ENCODE measurements at places on chromosomes 6 and 20.

DNA sequence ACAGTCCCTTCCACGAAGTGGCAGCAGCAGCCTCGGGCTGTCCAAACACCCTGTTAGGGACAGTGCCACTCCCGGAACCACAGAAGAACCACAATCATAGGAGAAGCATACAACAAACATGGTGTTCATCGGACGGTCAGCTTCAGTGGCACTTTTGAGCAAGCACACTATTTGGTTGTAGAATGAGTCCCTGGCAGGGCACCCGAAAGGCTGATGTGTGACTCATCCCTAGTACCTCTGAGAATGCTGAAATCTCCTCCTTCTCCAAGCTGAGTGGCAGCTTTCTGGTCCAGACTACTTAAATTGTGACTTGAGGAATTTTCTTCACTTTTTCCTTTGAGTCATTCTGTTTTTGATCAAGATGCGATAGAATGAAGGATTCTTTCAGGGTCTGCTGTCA is 282.5 kb downstream of the ESR1 start:
- no peak for DNase-seq

DNA sequence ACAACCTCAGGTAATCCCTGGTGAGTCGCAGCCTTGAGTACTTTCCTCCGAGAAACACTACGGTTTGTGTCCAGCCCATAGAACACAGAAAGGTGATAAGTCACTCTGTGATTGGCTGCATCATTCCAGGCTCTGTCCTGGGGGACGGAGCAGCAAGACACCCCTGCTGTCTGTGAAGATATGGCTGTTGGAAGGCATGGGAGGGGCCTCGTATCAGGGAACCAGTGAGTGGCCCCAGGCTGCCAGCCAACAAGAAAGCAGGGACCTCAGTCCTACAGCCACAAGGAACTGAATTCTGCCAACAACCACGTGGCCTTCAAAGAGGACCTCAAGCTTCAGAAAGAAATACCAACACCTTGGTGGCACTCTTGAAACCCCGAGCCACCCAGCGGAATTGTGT is 6.4 kb upstream of the EEF1A2 start:
- DNase-seq, result no peak

GRCh38 chr6:106287215-106287614 is 38.3 kb downstream of the ATG5 start:
- no peak for DNase-seq

DNA sequence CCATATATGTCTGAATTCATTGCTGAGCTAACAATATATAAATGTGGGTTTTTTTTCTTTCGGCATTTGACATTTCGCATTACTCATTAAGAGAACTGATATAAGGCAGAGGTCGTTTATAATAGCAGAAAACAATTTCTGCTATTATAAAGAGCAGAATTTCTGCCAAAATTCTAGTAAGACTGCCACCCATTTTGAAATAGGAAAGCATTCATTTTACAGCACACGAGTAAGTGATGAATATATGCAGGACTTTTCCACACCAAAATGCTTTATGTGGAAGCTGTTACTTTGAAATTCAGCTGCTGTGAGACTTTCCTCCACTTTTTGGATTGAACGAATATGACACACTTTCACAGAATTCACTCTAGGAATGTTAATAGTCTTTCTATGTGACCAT is 610.9 kb upstream of the MAN1A1 start:
- no peak for DNase-seq

GRCh38 chr6:29961966-29962365 is 19.6 kb downstream of the HLA-A start:
- no peak for DNase-seq

DNA sequence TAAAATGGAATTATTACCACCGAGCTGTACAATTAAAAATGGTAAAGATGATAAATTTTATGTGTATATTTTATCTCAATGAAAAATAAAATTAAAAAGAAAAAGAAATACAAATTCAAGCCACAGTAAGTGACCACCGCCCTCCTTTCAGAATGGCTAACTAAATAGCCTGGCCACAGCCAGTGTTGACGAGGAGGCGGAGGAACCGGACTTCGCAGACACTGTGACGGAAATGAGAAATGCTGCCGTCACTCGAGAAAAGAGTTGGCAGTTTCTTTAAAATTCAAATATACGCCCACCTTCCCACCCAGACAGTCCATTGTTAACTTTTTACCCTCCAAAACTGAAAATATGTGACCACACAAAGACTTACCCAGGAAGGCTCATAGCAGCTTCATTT is 50.0 kb downstream of the FOXF2 start:
- no peak for DNase-seq

DNA sequence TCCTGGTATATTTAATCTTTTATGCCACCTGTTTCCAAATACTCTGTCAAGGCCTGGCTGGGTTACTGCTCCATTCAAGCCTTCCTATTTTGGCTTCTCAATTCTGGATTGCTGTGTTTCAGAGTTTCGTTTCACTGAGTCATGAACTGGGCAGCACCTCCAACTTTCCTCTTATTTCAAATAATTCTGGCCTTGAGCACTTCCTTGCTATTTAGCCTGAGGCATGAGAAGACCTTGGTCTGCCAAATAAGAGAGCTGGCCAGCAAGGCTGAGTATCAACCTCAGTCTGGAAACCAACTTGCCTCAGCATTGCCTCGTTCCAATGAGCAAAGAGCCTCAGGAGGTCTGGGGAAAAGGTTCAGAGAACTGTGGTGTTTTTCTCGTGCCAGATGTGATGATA is 66.6 kb downstream of the TNFAIP3 start:
- DNase-seq, result no peak

DNA sequence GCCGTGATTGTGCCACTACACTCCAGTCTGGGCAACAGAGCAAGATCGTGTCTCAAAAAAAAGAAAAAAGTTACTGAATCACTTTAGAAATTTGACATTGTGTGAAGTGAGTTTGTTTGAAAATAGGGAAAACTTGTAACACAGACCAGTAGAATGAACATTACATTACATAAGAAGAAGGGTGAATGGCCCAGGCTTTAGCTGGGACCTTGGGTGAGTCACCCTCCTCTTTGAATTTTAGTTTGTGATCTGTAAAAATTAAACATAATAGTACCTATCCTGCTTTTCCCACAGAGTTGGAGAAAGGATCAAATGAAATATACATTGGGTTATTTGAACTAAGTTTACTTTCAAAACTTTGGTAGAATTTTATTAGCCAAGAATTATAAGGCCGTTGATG is 56.3 kb downstream of the KCNS1 start:
- no peak for DNase-seq

DNA sequence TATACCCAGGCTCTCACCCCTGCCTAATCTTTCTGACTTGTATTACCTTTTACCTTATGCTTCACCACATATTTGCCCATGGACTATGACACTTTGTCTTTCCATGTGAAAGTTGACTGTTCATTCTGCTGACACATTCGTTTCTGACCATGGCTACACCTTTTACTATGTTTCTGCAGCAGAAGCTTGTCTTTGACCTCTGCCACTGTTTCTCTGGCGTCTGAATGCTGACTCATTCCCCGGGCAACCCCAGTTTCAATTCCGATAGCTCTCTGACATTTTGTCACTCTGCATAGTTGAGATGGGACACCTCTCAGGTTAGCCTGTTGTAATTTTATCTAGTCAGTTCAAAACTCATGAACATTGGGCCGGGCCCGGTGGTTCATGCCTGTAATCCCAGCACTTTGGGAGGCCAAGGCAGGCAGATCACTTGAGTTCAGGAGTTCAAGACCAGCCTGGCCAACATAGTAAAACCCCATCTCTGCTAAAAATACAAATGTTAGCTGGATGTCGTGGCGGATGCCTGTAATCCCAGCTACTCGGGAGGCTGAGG is 50.7 kb downstream of the SLC26A8 start:
- DNase-seq, result no peak

DNA sequence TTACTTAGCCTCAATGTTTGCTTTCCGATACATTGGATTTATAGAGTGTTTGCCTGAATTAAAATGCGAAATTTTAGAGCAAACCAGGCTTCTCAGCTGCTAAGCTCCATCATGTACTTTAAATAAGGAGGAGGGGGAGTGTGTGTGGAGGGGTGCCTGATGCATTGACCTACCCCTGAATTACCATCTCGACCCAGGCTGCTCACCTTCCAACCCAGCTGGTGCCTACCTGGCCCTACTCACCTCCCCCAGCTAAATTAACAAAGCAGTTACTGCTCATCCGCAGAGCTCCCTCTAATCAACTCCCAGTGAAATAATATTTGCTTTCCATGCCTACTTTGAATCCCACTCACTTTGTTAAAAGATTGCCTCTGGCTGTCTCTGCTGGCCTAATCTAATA is 544.5 kb downstream of the MAFB start:
- no peak for DNase-seq

- DNase-seq, result no peak
Observed at GRCh38 chr20:62766071-62766450, 30.2 kb upstream of the MRGBP start.

DNA sequence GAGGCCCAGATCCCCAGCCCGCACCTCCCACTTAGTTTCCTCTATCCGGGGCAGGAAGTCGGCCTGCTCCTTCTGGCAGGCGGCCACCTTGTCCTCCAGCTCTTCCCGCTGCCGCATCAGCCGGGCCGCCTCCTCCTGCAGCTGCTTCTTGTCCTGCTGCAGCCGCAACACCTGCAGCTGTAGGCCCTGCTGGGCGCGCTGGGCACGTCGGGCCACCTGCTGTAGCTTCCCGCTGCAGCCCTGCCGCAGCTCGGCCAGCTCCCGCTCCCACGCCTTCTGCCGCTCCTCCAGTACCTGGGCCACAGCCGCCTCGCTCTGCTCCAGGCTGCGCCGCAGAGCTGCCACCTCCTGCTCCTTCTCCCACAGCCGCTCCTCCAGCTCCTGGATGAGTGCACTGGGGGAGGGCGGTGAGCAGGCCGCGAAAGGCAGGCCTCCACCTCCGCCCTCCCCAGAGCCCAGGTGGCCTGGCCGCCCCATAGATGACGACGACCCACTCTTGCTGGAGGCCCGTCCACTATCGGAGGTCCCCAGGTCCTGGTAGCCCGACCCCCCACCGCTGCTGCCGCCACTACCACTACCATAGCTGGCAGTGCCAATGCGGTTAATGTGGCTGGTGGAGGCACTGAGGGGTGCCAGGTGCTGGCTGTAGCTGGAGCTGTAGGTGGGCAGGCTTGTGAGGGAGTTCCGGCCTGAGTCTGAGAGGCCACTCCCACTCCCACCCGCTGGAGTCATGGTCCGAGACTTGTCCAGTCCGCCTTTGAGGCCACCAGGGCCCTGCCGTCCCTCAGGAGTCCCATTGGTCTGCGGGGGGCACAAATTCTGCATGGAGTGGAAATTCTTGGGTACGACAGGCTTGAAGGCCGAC is 6.0 kb upstream of the FASTKD5 start:
- DNase-seq, result no peak

GRCh38 chr6:39057251-39058155 is 8.9 kb downstream of the GLP1R start:
- DNase-seq, result no peak

- DNase-seq, result peak; percentile 32
Observed at GRCh38 chr20:62900692-62901584, 25.4 kb downstream of the DIDO1 start.

- DNase-seq, result no peak
Observed at GRCh38 chr6:105372849-105373182, 30.1 kb downstream of the PREP start.

- no peak for DNase-seq
Observed at GRCh38 chr20:12660918-12661317, 347.9 kb upstream of the SPTLC3 start.

DNA sequence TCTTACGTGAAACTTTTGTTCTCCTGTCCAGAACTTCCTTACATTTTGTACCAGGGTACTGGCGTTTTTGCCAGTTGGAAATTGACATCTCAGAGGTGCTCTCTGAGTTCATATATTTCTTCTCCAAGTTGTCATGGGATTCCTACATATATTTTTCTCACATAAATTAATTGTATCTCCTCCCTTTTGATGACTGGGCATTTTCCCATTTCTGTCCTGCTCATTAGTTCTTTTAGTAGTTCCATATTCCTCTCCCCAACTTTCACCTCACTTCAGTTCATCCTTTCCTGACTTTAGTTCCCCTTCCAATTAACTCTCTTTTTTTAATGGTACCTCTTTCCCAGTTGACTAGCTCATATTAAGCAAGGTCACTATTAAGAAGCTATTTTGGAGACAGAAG is 10.8 kb downstream of the ZKSCAN8 start:
- DNase-seq, result no peak

DNA sequence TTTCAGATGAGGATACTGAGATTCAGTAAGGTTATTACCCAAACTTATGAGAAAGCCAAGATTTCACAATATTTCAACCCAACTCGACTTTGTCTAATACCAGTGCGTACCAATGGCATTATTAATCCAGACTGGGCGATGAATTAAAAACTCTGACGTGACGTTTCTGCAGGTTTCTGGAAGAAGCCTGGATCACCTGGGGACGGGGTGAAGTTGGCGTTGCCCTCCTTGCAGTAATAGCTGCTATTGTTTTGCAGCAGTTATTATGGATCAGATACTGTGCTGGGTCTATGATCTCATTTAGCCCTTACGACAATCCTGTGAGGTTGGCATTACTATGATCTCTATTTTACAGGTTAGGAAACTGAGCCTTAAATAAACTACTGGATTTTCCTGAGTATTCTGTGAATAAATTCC is 569 bp upstream of the CDC5L start:
- no peak for DNase-seq

DNA sequence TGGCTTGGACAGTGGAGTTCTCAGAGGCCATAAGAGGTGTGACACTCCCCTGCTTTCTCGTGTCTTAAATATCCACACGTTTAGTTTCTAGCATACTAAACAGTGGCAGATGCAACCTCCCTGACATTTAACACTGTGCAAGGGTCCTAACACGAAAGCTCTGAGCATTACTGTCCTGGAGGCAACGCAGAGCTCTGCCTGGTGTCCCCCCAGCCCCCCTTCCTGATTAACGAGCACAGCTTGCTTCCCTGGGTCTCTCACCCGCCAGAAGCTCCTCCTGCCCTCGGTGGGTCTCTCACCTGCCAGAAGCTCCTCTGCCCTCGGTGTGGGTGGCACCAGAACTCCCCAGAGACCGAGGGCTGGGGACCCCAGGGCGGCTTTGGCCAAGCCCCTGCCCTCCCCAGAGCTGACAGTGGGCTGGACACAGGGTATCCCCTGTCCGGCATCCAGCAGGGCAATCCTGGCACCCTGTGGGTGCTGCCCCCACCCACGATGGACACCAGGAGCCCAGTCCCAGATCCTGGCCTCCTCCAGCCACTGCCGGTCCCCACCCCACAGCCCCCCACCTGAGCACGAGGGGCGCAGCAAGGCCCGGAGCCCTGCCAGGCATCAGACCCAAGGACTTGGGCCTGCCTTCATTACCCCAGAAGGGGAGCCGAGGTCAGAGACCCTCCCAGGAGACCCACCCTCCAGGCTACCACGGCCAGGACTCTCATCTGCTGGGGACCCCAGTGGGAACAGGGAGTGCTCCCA is 12.4 kb upstream of the KCNQ2 start:
- no peak for DNase-seq

GRCh38 chr6:56055081-56055704 is 179.8 kb upstream of the BMP5 start:
- DNase-seq, result no peak

- DNase-seq, result no peak
Observed at GRCh38 chr6:142210606-142211005, 63.5 kb downstream of the VTA1 start.

GRCh38 chr6:112525749-112526148 is 178.6 kb downstream of the RFPL4B start:
- DNase-seq, result no peak
